ENCODE measurements at places on chromosomes 11 and 22. TPM values are rescaled to one million over a fixed set of nuclear protein-coding genes. Genes with fewer than 3 reads are reported as not detected.

CD248 gene
- polyA plus RNA-seq, result not detected

- DNase-seq, result no peak
Measured at GRCh38 chr22:24230911-24231656, 13.8 kb downstream of the GGT5 start.

DNA sequence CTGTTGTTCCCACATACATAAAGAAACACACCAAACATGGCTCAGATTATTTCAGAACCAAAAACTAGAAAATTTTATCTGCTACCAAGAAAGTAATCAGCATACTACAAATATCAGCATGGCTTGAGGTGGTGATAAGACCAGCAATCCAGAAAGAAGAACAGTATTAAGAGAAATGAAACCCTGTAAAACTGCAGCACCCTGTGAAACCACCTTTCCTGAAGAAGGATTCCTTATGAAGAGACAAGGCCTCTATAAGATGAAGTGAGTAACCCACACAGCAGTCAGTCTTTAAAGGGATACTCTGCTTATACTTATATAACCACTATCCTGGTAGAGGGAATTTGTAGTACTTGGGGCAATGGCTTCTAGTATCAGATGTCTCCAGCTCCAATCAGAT lies 49.9 kb downstream of the RSF1 start:
- DNase-seq, result no peak

GRCh38 chr11:3153291-3153861 lies 11.7 kb downstream of the OSBPL5 start:
- no peak for DNase-seq

GRCh38 chr11:19200410-19201201 lies 1.2 kb downstream of the CSRP3 start:
- no peak for DNase-seq

SLC25A45 gene
- 7.9 TPM for polyA plus RNA-seq

- DNase-seq, result no peak
Measured at GRCh38 chr22:17106785-17107546, 14.2 kb downstream of the TMEM121B start.

DNA sequence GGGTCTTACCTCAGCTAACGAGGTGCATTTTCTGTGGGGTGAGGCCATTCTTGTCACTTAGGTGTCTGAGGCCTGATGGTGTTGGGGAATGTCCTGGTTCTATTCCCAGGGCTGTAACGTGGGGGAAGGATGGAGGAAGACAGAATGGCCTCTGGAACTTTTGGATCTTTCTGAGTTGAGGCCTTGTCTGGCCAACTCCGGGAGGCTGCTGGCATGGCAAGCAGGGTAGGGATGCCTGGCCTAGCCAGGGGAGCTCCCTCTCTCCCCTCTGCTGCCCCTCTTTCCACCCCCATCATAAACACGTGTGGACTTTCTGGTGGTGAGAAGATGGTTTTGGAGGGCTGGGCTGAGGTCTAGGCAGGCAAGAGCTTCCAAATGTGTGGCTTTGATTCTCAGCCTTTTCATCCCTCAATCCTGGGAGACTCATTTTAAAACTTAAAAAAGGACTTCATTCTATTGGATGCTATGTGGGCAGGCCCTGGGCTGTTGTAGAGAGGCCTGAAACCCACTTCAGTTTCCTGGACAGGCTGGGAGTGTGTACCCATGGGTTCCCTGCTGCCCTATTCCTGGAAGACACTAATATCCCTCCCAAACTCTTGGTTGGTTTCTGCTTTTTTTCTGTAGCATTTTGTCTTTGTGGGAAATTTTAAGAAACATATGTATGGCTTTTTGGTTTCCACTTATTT lies 30.9 kb downstream of the ZBTB16 start:
- DNase-seq, result no peak

- no peak for DNase-seq
Measured at GRCh38 chr22:29670626-29671025, 49.2 kb upstream of the CABP7 start.

RBX1 gene
- polyA plus RNA-seq, result 61.3 TPM

DNA sequence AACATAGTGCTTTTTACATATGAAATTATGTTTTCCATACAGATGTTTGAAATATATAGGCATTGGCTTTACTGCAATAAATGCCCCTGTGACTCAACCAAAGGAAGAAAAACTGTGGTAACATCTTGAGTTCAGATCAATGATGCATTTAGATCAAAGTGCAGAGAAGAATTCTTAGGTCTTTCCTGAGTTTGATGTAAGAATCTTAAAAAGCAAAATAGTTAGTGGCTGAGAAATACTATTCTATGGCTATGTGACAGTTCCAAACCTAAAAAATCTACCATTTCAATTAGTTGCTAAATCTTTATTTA lies 93.7 kb downstream of the SOX6 start:
- DNase-seq, result no peak

GRCh38 chr11:68036141-68036716 lies 2.6 kb upstream of the TCIRG1 start:
- DNase-seq, result no peak

OR8A1 gene
- polyA plus RNA-seq, result not detected

GRCh38 chr11:10606536-10607208 lies 38.2 kb upstream of the LYVE1 start:
- DNase-seq, result no peak

GRCh38 chr22:39494471-39495120 lies 7.5 kb upstream of the MIEF1 start:
- DNase-seq, result no peak

DNA sequence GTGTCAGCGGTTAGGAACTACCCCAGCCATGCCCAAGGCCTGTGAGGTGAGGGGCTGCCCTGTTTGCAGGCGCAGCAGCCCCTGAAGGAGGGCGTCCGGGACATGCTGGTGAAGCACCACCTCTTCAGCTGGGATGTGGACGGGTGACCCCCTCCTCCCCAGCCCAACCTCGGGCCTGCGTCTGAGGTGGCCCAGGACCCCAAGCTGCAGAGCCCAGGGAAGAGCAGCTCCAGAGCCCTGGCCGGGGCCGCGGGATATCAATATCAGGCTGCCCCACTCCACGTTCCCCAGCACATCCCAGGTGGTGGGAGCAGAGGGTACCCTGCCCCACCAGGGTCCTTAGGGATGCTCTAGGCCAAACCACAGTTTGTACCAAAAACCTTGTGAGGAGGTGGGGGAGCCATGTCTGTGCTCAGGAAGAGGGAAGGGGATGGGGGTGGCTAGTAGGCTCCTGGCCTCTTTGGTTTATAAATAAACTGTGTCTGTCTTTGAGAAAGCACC lies 39.3 kb downstream of the SGSM3 start:
- no peak for DNase-seq
